GM12878 (cell line): ENCODE measurements at places on chromosomes 12 and 14. TPM values are rescaled to one million over a fixed set of nuclear protein-coding genes. Genes with fewer than 3 reads are reported as not detected.

Gene TAC3
- total RNA-seq = not detected in 2 replicates

Gene LGMN
- 3.3 and 3.5 TPM in 2 replicates for total RNA-seq

Gene AQP2
- total RNA-seq = not detected in 2 replicates

Gene STK38L
- total RNA-seq = 110 and 131 TPM in 2 replicates

Gene TAS2R8
- not detected in 2 replicates for total RNA-seq
